ENCODE measurements at places on chromosomes 2 and 18.

DNA sequence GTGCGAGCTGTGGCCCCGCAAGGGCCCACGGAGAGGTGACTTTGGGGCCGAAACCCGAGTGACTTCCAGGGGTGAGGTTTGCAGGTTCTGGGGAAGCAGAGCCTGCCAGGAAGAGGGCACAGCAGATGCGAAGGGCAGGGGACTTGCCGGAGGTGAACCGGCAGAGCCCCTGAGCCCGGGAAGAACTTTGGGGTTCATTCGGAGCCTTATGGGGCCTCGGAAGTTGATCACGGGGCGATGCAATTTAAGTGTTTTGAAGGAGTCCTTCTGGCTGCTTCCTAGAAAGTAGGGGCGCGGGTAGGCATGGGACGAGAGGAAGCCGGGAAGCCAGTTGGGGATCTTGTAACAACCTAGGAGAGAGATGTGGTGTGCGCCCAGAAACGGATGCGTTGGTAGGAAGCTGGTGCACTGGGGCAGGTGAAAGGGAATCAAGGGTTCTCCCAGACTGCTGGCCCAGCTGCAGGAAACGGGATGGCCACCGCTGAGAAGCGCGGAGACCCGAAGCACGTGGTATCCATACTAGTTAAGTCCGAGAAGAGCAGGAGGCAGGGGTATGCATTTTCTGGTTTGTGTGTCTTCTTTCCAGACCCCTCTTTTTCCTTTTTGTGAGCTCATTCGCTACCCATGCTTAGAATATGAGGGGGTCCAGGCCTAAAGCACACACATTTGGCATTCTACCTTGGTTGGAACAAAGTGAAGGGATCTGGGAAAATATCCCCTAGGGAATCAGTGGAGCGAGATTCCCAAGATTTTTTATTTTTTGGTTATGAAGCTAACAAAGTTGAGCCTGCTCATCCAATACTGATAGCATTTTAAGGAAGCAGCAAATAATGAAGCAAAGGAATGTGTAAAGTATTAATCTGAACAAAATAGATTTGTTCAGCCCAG, 758 bp downstream of the SCLY start:
- DNase-seq, result peak; percentile 37

GRCh38 chr2:27255660-27256059, 7.2 kb downstream of the SLC30A3 start:
- peak; percentile 88 for DNase-seq

- DNase-seq, result peak; percentile 47
These were observed 32.3 kb downstream of the EVA1A start for GRCh38 chr2:75528221-75528977.

GRCh38 chr2:109129921-109130722, 1.1 kb downstream of the SH3RF3 start:
- DNase-seq, result peak; percentile 32

GRCh38 chr2:168166902-168167510, 80.4 kb downstream of the STK39 start:
- peak; percentile 28 for DNase-seq

DNA sequence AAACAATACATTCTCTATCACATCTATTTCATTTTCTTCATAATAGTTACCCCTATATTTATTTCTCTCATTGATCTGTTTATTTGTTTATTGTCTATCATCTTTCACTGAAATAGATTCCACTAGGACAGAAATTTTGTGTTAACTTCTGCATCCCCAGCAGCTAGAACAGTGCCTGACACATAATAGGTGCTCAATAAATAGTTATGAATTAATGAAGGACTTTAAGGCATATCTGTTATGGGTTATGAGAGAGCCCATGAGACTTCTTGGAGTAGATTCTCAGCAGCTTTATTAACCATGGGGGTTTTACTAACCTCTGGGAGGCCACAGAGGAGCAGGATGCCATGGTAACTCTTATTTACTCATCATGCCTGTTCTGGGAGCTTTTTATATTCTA, 144.6 kb downstream of the CDC42EP3 start:
- no peak for DNase-seq

DNA sequence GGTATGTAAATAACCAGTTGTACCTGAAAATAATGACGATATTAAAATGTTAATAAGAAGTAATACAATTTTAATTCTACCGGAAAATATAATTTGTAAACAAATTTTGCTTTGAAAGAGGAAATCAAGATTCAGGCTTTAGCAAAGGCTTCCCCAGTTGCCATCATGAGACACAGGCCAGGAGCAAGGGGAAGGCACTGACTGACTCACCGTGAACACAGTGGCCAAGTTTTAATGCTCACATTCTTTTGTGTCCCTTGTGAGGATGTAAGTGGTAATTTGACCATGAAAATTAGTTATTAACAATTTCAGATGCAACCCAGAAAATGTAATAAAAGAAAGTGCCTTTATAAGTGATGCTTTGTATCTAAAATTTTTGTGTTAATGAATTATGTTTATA, 164.1 kb downstream of the GREB1L start:
- peak; percentile 2 for DNase-seq

DNA sequence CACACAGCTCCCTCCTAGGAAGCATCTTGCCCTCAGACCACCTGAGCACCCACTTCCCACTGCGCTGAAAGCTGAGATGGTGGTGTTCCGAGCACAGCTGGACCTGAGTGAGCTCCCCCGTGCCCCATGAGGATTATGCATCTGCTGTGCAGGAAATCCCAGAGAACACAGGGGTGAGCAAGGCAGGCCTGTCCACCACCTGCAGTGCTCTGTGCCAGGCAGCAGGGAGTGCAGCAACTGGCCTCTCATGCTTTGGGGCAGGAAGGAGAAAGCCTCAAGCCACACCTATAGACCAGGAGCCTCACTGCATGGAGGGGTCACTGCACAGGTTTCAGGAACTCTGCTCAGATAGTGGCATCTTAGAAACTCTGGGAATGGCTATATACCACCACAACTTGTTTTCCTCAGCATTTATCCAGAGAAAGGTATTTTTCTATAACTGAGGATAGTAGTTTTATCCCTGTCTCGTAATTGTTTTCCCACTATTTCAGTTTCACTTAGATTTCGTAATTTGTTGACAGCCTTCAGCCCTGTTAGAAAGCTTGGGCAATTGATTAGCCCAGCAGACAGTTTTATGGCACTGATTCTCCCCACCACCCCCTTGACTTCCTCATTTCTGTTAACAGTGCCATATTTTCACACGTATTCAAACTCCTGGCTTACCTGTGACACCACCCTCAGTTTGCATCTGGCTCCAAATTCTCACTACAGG, 144.3 kb upstream of the DAPL1 start:
- DNase-seq, result no peak

- DNase-seq, result peak; percentile 87
These were observed 32.1 kb upstream of the SIGLEC15 start for GRCh38 chr18:45793264-45793965.

DNA sequence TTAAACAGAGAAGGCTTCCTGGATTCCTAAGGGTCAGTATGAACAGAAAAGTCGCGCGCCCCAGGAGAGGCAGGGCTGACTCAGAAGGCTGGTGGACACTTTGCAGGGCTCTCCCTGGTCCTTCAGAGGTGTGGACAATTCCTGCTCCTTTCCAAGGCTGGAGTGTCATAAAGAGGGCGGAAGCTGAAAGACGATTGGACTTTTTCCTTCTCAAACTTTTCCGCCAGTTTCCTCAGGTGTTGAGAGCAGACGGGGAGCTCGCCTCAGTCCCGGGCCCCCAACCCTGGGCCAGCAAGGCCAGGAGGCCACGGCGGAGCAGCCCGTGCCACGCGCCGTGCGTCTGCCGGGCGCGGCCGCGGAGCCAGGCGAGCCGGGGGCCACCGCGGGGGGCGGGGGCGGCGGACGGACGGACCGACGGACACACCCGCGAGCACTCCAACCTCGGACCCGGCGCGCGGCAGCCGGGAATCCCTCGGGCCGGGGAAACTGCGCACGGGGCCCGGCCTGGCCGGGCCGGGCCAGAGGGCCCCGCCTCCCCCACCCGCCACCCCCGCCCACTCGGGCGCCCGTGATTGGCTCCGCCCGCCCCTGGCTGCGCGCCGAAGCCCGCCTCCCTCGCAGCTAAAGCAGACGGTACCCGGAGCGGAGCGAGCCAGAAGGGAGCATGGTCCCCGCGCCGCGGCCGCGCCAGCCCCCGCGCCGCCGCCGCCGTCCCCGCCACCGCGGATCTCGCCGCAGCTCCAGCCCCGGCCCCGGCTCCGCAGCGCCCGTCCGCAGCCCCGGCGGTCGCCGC, at the start of gene KLHL29:
Gene KLHL29 (plus strand): TSS at position 629 of the 793 bp plus-strand sequence. CDS start 177,018 bp downstream, outside the sequence.
- DNase-seq, result peak; percentile 78

- DNase-seq, result no peak
These were observed 184.7 kb downstream of the EIPR1 start for GRCh38 chr2:3192920-3193319.

DNA sequence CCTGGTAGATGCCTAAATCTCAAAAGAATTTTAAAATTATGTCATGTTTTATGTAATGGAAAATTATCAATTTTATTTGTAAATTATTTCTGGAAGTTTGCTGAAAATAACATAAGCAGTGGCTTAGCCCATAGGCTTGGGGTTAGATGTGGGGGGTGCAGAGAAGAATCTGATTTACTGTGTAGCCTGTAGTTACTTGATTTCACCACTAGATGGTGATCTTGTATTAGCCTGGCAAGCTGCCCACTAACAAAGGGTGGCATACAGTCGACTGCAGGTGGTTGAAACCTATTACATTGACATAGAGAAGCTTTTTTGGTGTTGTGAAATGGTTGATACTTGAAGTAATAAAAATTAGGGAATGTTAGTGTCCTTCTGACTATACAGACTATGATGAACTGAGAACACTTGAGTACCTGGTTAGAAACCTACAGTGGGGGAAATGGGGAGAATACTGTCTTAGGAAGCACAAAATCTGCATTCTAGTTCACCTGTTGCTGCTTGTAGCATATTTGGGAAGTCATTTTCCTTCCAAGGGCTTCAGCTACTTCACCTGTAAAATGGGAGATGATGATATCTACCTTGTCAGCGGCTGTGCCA, 191.0 kb upstream of the LHCGR start:
- DNase-seq, result peak; percentile 53

- DNase-seq, result no peak
These were observed 3.8 kb downstream of the CREB1 start for GRCh38 chr2:207533461-207534008.

DNA sequence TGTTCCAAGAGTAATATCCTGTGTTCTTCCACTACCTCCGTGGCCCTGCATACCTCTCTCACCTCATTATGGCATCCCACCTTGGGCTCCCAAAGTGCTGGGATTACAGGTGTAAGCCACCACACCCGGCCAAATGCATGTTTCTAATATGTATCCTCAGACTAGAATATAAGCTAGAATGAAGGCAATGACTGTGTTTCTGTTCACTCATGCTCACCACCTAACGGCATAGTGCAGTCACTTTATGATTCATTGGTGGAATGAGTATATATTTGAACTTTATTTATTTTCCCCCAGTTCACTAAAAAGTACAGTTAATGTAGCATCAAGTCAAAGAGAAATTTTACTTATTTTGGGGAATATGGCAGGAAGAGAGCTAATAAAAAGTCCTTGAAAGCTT, 11.3 kb downstream of the PIGN start:
- DNase-seq, result no peak

GRCh38 chr18:55301824-55302166, 286.2 kb downstream of the TCF4 start:
- DNase-seq, result peak; percentile 39

DNA sequence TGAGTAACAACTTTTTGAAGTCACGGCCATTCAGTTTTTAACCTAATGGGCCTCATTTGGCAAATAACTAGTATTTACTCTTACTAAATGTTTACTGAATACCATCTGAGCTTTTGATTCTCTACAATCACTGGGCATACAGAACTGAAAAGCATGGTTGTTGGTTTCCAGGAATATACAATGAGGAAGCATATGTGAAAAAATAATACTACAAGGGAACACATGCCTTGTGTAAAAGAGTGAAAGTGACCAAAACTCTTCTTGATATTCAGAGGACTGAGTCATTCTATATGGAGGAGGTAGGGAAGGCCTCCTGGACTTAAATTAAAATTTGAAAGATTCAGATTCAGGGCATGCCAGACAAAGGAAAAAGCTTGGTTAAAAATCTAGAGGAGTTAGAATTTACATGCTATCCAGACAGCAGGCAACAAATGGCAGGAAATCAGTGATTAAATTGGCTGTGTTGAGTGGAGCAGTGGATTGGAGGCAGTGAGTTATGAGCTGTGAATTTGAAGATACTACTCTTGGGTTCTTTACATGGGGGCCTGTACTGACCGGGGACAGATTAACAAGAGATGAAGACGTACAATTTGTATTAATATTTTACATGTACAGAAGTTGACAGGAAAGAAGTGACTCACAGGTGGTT, 53.6 kb upstream of the NRXN1 start:
- no peak for DNase-seq

DNA sequence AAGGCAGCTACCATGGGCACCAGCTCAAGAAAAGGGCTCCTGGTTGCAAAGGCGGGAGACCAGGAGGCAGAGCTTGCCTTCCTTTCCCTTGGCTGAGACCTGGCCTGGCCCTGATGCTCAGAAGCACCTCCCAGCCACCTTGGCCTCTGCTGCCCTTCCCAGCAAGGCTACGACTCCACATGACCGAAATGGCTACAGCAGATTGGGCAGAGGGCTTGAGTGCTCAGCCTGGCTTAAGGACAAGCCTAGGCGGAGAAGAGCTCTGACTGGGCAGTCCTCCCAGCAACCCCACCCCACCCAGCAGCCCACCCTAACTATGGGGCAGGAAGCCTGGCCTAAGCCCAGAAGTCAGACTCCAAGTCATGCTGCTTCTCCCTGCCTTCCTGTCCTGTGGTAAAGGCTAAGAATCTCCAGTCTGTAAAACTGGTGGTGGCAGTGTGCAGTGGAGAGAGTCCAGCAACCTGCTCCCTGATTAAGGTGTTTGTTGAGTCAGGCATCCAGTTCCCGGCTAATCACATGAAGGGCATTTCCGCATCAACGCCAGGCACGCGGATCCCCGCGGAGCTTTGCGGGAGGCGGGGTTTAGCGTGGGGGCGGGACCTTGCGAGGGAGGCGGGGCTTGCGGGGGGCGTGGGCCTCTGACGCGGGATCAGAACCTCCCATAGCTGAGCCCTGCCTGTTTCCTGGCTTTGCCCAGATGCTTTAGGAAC, 256.0 kb downstream of the BCL11A start:
- no peak for DNase-seq

DNA sequence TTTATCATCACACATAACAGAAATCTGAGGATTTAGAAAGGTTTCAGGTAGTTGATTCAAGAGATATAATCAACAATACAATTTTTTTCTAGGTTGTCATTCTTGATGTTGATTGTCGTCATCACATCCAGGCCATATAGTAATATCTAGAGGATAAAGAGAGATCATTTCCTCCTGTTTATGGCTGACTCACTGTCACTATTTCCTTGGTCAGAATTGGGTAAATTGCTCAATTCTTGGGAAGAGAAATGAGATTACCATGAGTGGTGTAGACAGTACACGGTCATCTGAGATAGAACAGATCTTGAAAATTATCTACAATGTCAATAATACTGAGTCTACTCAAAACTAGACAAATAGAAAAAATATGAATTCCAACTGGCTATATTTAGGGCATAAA, 78.8 kb downstream of the ZNF804A start:
- no peak for DNase-seq

- peak; percentile 84 for DNase-seq
These were observed 2.4 kb upstream of the MSGN1 start for GRCh38 chr2:17813742-17814473.

DNA sequence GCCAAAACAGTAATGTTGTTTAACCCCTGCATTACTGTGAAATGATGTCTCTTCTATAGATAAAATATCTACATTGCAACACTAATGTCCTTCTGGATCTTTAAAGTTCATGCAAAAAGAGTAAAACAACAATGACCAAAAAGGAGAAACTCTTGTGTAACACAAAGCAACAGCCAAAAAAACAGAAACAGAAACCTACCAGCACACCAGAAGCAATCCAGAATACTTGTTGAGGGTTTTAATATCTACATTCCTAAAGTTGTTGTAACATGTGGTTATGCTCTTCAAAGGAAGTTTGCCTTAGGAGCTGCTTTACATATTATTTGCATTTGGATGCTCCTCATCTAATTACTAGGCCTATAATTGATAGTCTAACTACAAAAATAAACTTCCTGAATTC, 157.2 kb downstream of the BABAM2 start:
- DNase-seq, result peak; percentile 59

Data from fibroblast of skin of back (primary cell).